ENCODE measurements at places on chromosomes 13 and 19. TPM values are rescaled to one million over a fixed set of nuclear protein-coding genes. Genes with fewer than 3 reads are reported as not detected.

DNA sequence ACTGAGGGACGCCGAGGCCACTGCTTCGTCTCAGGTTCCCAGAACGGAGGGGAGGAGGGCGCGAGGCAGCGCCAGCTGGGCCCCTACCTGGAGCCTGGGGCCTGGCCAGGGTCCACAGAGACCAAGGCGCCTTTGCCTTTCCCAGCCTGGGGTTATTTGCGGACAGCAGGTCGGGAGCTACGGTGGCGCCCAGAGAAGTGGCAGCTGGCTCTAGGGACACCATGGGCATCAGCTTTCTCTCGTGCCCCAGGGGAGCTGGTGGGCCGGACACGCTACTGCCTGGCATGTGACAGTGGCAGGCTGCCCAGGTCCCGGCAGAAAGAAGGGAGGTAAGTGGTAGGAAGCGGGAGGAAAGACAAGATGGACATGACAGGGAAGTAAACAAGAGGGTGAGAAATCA lies 19.0 kb downstream of the AKT2 start:
- peak overlapping the region; percentile 83 for H3K27ac ChIP-seq
- H3K4me1 ChIP-seq, result peaks cover 58% of the 10 kb centered on the region
- DNase-seq, result peak; percentile 95
- H3K36me3 ChIP-seq, result peaks cover 17% of the 10 kb centered on the region
- no peaks in the 10 kb centered on the region for H3K27me3 ChIP-seq

DNA sequence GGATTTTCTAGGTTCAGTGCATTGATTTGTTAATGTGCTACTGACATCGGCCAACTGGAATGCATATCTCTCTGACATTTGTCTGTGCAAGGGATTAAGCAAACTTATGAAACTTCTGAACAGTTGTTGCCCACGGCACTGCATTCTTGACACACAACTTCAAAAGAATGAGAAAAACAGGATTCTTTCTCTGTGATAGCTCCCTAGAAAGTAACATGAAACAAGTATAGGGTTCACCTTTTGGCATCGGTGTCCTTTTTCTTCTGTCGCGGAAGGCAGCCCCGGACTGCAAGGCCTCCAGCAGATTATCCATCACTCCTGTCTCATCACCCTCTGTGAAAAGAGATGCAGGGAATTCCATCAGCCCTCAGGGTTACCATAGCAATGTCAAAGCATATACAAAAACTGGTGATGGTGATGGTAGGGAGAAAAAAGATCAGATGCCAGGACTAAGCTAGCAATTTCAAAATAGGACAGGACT lies 389.2 kb downstream of the DIAPH3 start:
- H3K27ac ChIP-seq, result no peak overlapping the region
- no peaks in the 10 kb centered on the region for H3K4me1 ChIP-seq
- no peak for DNase-seq
- H3K4me3 ChIP-seq, result no peak overlapping the region
- no peaks in the 10 kb centered on the region for H3K27me3 ChIP-seq
- no peaks in the 10 kb centered on the region for H3K36me3 ChIP-seq

DNA sequence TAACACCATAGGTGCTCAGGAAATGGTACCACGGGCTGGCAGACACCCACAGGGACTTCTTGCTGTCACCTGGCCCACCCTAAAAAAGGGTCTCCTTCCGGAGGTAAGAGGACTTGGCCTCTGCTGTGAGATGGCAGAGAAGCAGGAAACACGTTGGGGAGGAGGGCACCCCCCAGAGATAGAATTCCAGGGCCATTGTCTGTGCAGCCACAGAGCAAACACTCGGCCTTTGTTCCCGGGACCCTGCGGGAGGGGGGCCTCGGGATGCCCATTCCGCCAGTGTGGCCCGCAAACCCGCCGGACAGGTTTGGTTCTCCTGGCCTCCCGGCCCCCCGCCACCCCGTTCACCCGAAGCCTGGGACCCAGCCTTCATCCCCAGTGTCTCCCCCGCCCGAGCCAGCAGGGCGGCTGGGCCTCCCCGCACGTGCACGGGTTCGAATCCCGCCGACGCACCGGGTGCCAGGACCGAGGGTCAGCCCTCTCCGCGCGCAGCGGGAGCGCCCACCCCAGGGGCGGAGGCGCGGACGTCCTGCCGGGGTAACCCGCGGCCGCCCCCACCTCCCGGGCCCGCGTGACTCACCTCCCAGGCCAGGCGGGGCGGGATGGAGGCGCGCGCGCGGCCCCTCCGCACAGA lies 714 bp downstream of the PLPP2 start:
- H3K27me3 ChIP-seq, result peaks cover 32% of the 10 kb centered on the region
- no peaks in the 10 kb centered on the region for H3K36me3 ChIP-seq
- no peak overlapping the region for H3K27ac ChIP-seq
- H3K4me3 ChIP-seq, result peak overlapping the region; percentile 49

DNA sequence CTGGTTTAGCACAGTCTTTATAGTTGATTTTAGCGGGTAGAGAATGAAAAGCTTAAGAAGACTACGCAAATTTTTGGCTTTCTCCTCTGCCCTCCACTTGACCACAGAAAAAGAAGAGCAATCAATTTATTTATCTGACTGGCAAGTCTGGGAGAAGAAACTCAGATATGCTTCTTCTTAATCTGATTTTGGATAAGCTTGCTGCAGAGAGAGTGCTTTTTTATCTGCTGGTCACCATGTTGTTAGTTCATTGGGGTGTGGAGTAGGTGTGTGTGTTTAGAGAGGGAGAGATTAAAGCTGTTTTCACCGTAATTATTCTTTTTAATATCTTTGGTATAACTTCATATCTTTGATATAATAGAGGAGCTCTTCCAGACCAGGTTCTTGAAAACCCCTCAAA lies 471.4 kb upstream of the SLC10A2 start:
- no peak overlapping the region for H3K4me3 ChIP-seq
- no peak overlapping the region for H3K27ac ChIP-seq
- H3K36me3 ChIP-seq, result no peaks in the 10 kb centered on the region
- DNase-seq, result no peak

DNA sequence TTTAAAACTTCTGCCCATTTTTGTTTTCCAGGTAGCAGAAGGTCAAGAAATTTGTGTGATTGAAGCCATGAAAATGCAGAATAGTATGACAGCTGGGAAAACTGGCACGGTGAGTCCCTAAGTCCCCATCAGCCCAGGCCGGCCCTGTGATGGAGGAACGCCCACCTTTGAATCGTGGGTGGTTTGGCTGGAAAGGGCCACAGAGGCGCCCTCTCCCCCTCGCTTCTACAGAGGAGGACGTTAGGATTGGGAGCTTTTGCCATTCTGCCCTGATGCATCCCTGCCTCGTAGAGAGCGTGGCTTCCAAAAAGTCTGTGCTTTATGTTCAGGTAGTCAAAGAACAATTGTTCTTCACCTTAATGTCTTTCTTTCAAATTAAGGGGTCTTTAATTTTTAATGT lies 60.9 kb downstream of the GGACT start:
- H3K36me3 ChIP-seq, result no peaks in the 10 kb centered on the region
- H3K27me3 ChIP-seq, result no peaks in the 10 kb centered on the region
- no peak overlapping the region for H3K4me3 ChIP-seq
- H3K4me1 ChIP-seq, result no peaks in the 10 kb centered on the region
- DNase-seq, result no peak

GRCh38 chr19:10615429-10616023 lies 9.8 kb upstream of the SLC44A2 start:
- no peaks in the 10 kb centered on the region for H3K36me3 ChIP-seq
- H3K4me1 ChIP-seq, result peaks cover 42% of the 10 kb centered on the region
- DNase-seq, result no peak
- H3K27ac ChIP-seq, result peak overlapping the region; percentile 71

GRCh38 chr13:62431852-62432251 lies 1016.2 kb upstream of the PCDH20 start:
- no peak for DNase-seq
- no peak overlapping the region for H3K4me3 ChIP-seq
- no peaks in the 10 kb centered on the region for H3K27me3 ChIP-seq
- no peak overlapping the region for H3K27ac ChIP-seq
- no peaks in the 10 kb centered on the region for H3K36me3 ChIP-seq

DNA sequence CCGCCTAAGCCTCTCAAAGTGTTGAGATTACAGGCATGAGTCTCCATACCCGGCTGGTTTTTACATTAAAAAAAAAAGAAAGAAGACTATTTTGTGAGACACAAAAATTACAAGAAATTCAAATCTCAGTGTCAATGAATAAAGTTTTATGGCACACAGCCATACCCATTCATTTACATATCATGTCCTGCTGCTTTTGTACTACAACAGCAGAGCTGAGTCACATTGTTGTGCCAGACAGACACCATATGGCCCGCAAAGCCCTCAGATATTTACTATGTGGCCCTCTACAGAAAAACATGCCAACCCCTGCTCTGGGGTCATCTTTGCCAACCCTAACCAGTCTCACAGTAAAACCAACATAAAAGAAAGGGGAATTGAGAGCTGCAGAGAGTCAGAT lies 5.3 kb downstream of the SMIM7 start:
- no peak for DNase-seq
- peaks cover 35% of the 10 kb centered on the region for H3K4me1 ChIP-seq
- H3K27me3 ChIP-seq, result no peaks in the 10 kb centered on the region
- no peak overlapping the region for H3K27ac ChIP-seq

DNA sequence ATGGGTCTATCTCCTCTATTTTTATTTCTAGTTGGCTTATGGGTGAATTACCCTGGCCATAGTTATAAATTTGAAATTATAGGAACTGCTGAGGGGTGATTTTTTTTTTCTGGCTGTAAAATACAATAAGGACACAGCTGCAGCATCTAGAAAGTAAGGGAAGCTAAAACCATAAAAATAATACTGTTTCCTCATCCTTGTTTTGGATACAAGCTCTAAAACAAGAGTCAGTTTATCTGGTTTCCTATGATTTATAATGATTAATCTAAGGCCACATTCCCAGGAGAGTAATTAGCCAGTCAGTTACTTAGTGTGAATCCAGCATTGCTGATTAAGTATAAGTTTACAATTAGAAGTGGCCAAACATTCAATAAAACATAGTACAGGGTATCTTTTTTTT lies 219.1 kb upstream of the NBEA start:
- no peak overlapping the region for H3K4me3 ChIP-seq
- DNase-seq, result no peak
- no peaks in the 10 kb centered on the region for H3K36me3 ChIP-seq

- no peaks in the 10 kb centered on the region for H3K36me3 ChIP-seq
- no peak overlapping the region for H3K27ac ChIP-seq
- no peaks in the 10 kb centered on the region for H3K4me1 ChIP-seq
- H3K4me3 ChIP-seq, result no peak overlapping the region
Measured at GRCh38 chr19:53927739-53928138, 18.7 kb downstream of the CACNG7 start.

GRCh38 chr13:88919970-88920628 lies 1248.9 kb downstream of the SLITRK5 start:
- H3K27me3 ChIP-seq, result no peaks in the 10 kb centered on the region
- no peak for DNase-seq
- no peak overlapping the region for H3K27ac ChIP-seq
- H3K4me3 ChIP-seq, result no peak overlapping the region

- DNase-seq, result peak; percentile 83
- H3K4me1 ChIP-seq, result no peaks in the 10 kb centered on the region
- H3K4me3 ChIP-seq, result no peak overlapping the region
- H3K36me3 ChIP-seq, result no peaks in the 10 kb centered on the region
Measured at GRCh38 chr19:10001899-10002298, 8.4 kb downstream of the COL5A3 start.

GRCh38 chr13:59043016-59043415 lies 1120.7 kb downstream of the DIAPH3 start:
- no peaks in the 10 kb centered on the region for H3K27me3 ChIP-seq
- no peaks in the 10 kb centered on the region for H3K4me1 ChIP-seq
- H3K27ac ChIP-seq, result no peak overlapping the region
- H3K4me3 ChIP-seq, result no peak overlapping the region
- no peak for DNase-seq

DNA sequence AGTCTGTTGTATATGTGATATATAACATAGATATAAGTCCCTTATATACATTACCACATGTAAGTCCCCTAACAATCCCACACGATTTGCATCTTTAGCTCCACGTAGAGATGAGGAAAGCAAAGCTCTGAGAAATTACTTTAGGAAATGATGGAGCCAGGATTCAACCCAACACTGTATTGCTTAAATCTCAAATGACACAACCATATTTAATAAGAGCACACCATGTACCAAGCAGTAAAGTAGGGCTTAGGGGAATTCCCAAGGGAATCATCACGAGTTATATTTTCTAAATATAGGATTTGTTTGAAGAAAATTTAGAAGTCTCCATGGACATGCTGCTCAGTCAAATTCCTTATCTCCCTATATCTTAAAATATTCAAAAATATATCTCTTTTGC lies 61.3 kb upstream of the POMP start:
- DNase-seq, result no peak
- no peaks in the 10 kb centered on the region for H3K4me1 ChIP-seq
- peaks cover 1% of the 10 kb centered on the region for H3K27me3 ChIP-seq
- no peak overlapping the region for H3K4me3 ChIP-seq

DNA sequence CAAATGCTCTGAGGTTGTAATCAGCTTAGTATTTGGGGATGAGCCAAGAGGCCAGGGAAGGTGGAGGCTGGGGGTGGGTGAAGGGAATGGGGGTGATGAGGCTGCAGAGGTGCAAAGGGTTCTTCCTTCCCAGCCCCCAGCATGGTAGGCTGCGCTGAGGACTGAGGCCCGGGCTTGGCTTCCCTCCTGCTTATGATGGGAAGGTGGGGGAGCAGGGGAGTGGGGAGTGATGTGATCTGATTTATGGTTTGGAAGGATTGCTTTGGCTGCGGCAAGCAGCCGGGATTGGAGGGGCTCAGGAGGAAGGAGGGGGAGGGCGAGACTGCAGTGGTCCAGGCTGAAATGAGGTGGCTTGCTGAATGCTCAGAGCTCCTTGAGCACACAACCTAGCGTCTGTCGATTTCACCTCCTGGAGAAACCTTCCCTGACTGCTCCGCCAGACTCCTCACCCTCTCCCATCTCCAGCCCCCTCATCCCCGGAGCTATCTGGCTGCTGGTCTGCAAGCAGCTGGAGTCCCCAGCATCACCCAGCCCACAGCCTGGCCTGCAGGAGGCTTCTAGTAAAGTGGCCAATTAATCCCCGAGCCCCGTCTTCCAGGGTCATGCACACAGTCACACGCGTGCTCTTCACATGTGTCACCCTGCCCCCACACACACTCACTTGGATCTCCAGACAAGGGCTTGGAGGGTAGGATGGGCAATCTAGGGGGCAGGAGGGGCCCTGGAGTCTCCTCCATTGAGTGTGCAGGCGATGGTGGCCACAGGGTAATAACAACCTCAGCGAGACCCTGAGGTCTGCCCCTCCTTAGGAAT lies 757 bp upstream of the CLEC11A start:
- no peaks in the 10 kb centered on the region for H3K36me3 ChIP-seq
- no peaks in the 10 kb centered on the region for H3K4me1 ChIP-seq
- H3K27ac ChIP-seq, result no peak overlapping the region
- H3K4me3 ChIP-seq, result peak overlapping the region; percentile 25

GRCh38 chr13:113616991-113617749 lies 32.6 kb downstream of the TFDP1 start:
- DNase-seq, result no peak
- H3K27me3 ChIP-seq, result no peaks in the 10 kb centered on the region
- H3K27ac ChIP-seq, result no peak overlapping the region
- no peaks in the 10 kb centered on the region for H3K36me3 ChIP-seq
- H3K4me1 ChIP-seq, result no peaks in the 10 kb centered on the region
- no peak overlapping the region for H3K4me3 ChIP-seq

The LRP3 gene
- 25.1 TPM for polyA plus RNA-seq

The IL11 gene
- polyA plus RNA-seq, result not detected

The ZNF433 gene
- polyA plus RNA-seq, result 1.4 TPM

The SIGLECL1 gene
- polyA plus RNA-seq, result not detected

The HSPB6 gene
- polyA plus RNA-seq, result 303 TPM

The SELENOV gene
- not detected for polyA plus RNA-seq

The CLIP3 gene
- 1.0 TPM for polyA plus RNA-seq

The TNNT1 gene
- polyA plus RNA-seq, result 12,694 TPM

The AP2A1 gene
- 69.6 TPM for polyA plus RNA-seq

The ERICH4 gene
- polyA plus RNA-seq, result 0.09 TPM

The TMEM238 gene
- 0.17 TPM for polyA plus RNA-seq

The NPAS1 gene
- 0.04 TPM for polyA plus RNA-seq
